ENCODE measurements at places on chromosomes 7 and 10. TPM values are rescaled to one million over a fixed set of nuclear protein-coding genes. Genes with fewer than 3 reads are reported as not detected.

Gene SLC13A4
- not detected for total RNA-seq

Gene ABCC2
- total RNA-seq = under 0.01 TPM

- H3K4me1 ChIP-seq = no peaks in the 10 kb centered on the region
- H3K4me3 ChIP-seq = no peak overlapping the region
- no peak overlapping the region for H3K27ac ChIP-seq
- DNase-seq = peak; percentile 15
- H3K36me3 ChIP-seq = no peaks in the 10 kb centered on the region
Observed at GRCh38 chr10:128081720-128082119, 44.5 kb downstream of the MKI67 start.

DNA sequence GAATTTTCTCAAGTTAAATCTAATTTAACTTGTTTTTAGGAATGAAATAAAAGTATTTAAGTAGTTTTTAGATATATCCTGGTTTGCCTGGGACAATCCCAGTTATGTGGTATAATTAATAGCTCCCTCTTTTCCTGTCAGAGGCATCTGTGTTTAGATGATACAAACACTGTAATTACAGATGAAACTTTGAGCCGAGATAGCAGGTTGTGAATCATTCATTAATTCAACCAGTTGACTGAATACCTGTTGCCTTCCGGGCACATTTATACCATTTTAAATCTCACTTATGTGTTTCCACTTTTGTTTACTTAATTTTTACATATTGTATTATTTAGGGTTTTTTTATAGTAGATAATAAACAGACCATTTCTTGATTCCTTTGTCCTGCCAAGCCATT lies 82.1 kb upstream of the GATA3 start:
- no peak overlapping the region for H3K27ac ChIP-seq
- DNase-seq = no peak
- H3K36me3 ChIP-seq = no peaks in the 10 kb centered on the region
- no peaks in the 10 kb centered on the region for H3K4me1 ChIP-seq
- no peak overlapping the region for H3K4me3 ChIP-seq

DNA sequence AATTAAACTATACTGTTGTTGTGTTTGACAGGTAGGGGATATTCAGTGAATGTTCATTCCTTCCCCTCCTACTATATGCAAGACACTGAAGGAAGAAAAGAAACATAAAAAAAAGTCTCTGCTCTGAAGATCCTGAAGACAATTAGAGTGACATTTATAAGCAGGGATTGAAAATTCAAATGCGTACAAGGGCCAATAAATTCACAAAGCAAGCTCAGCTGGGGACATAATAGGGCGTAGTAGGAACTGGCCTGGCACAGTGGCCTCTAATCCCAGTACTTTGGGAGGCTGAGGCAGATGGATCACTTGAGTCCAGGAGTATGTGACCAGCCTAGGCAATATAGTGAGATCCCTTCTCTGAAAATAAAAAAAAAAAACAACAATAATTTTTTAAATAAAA lies 104.9 kb upstream of the KMT2E start:
- H3K27me3 ChIP-seq = peaks cover 53% of the 10 kb centered on the region
- no peak overlapping the region for H3K27ac ChIP-seq
- no peaks in the 10 kb centered on the region for H3K4me1 ChIP-seq
- no peak for DNase-seq
- no peaks in the 10 kb centered on the region for H3K36me3 ChIP-seq

DNA sequence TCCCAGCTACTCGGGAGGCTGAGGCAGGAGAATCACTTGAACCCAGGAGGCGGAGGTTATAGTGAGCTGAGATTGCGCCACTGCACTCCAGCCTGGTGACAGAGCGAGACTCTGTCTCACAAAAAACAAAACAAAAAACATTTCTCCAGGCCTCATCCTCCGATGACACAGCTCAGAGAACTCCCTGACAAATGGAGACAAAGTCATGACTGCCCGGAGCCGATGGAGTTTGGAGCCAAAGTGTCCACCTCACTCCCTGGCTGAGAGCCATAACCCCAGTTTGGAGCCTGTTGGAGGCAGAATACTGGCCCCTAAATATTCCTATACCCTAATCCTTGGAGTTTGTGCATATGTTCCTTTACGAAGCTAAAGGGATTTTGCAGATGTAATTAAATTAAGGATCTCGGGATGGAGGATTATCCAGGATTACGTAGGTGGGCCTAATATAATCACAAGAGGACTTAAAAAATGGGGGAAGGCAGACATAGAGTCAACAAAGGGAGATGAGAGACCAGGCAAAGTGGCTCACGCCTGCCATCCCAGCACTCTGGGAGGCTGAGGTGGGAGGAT lies 22.7 kb downstream of the SSC4D start:
- H3K27me3 ChIP-seq = no peaks in the 10 kb centered on the region
- peak overlapping the region; percentile 72 for H3K27ac ChIP-seq
- no peak overlapping the region for H3K4me3 ChIP-seq
- H3K36me3 ChIP-seq = no peaks in the 10 kb centered on the region

- H3K27ac ChIP-seq = peak overlapping the region; percentile 85
- DNase-seq = peak; percentile 90
- no peaks in the 10 kb centered on the region for H3K27me3 ChIP-seq
Observed at GRCh38 chr10:60964257-60965235, 20.6 kb upstream of the RHOBTB1 start.

DNA sequence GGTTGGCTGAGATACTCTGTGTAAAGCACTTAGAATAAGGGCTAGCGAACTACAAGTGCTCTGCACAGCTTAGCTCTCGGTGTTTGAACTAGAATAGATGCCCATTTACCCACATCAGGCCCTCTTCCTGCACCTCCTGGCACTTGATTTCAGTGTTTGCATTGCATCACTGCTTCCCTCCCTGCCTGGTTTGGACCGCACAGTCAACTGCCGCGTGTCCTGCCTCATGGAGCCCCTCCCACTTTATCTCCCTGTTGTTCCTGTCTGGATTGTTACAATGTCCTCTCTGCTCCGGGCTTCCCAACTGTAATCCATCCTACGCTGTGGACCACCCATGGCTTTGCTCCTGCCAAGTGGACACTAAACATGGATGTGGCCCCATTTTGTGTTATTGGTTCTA lies 2.3 kb downstream of the FAM107B start:
- peaks cover 23% of the 10 kb centered on the region for H3K27me3 ChIP-seq
- DNase-seq = no peak
- H3K36me3 ChIP-seq = no peaks in the 10 kb centered on the region

DNA sequence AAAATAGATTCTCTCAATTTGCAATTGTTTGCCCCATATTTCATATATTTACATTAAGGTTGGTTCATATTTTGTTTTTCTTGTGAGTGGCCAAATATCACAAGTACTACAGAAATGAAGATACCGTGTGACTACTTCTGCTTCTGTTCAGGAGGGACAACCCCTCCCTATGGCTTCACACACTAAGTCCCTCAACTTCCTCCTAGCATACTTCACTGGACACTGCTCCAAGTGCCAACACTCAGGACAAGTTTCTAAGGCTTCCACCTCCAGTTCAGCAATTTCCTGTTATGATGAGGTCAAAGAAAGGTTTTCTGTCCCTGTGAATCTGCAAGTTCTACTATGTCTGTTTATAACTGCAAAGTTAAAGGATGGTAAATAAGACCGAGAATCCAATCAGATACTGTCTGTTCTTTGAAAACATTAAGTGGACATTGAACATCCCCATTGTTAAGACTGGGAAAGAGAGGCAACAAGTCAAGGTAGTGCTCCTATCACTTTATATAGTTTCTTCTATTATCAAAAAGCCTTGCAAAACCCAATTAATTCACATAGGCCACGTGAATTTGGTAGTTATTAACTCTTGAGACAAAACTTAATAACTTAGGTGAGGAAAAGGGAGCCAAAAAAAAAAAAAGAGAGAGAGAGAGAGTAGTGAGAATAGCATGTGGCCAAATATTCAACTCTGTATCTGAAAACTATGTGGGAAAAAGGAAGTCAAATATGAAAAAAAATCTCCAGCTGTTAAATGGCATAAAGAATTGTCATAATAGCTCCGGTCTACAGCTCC lies 81.3 kb upstream of the DKK1 start:
- no peaks in the 10 kb centered on the region for H3K36me3 ChIP-seq
- H3K27me3 ChIP-seq = no peaks in the 10 kb centered on the region
- peak; percentile 6 for DNase-seq
- peaks cover 4% of the 10 kb centered on the region for H3K4me1 ChIP-seq

GRCh38 chr7:92873776-92874175 lies 37.4 kb upstream of the CDK6 start:
- no peak overlapping the region for H3K27ac ChIP-seq
- H3K4me3 ChIP-seq = no peak overlapping the region
- no peak for DNase-seq
- peaks cover 9% of the 10 kb centered on the region for H3K4me1 ChIP-seq

- DNase-seq = no peak
- H3K4me3 ChIP-seq = no peak overlapping the region
- H3K27ac ChIP-seq = no peak overlapping the region
- no peaks in the 10 kb centered on the region for H3K36me3 ChIP-seq
- H3K27me3 ChIP-seq = no peaks in the 10 kb centered on the region
- H3K4me1 ChIP-seq = no peaks in the 10 kb centered on the region
Observed at GRCh38 chr7:113875224-113875623, 43.6 kb downstream of the PPP1R3A start.

- no peaks in the 10 kb centered on the region for H3K27me3 ChIP-seq
- H3K4me1 ChIP-seq = peaks cover 36% of the 10 kb centered on the region
- peak; percentile 85 for DNase-seq
- no peaks in the 10 kb centered on the region for H3K36me3 ChIP-seq
- H3K27ac ChIP-seq = peak overlapping the region; percentile 26
Observed at GRCh38 chr7:132742189-132742612, 165.9 kb upstream of the PLXNA4 start.

DNA sequence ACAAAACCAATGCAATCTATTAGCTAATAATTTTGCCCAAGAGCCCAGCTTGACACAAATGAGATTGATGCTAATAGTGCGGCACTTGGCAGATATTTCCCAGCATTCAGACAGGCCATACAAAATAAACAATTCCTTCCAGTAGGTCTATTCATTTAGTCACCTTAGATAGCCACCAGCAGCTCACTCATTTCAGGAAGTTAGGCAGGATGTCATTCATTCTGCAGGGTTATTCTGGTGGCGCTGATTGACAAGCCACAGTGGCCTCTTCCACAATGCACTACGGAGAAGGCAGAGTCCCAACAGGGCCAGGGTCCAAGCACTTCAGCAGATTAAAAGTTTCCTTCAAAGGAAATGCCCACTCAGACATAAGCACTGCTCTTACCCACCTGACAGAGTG lies 55.8 kb downstream of the PIK3AP1 start:
- H3K27me3 ChIP-seq = no peaks in the 10 kb centered on the region
- no peaks in the 10 kb centered on the region for H3K36me3 ChIP-seq
- H3K27ac ChIP-seq = no peak overlapping the region
- H3K4me3 ChIP-seq = no peak overlapping the region

Gene SLC13A1
- not detected for total RNA-seq

GRCh38 chr7:127809261-127809702 lies 157.3 kb downstream of the SND1 start:
- H3K4me1 ChIP-seq = peaks cover 26% of the 10 kb centered on the region
- no peaks in the 10 kb centered on the region for H3K27me3 ChIP-seq
- H3K4me3 ChIP-seq = no peak overlapping the region
- peak; percentile 91 for DNase-seq

Gene IDI2
- total RNA-seq = not detected

Gene LRRD1
- not detected for total RNA-seq

DNA sequence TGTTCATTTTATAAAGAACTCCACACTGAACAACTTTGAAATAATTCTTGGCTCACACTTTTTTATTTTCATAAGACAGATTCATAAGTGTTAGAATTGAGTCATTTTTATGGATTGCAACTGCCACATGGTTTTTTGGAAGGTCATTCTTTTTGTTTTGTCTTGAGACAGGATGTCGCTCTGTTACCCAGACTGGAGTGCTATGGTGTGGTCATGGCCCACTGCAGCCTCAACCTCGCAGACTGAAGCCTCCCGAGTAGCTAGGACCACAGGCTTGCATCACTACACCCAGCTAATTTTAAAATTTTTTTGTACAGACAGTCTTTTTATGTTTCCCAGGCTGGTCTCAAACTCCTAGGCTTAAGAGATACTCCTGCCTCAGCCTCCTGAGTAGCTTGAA lies 20.3 kb downstream of the BMS1 start:
- peak; percentile 30 for DNase-seq
- peaks cover 88% of the 10 kb centered on the region for H3K36me3 ChIP-seq
- no peak overlapping the region for H3K4me3 ChIP-seq
- no peaks in the 10 kb centered on the region for H3K27me3 ChIP-seq

Gene CFTR
- total RNA-seq = not detected

GRCh38 chr7:77626586-77627308 lies 69.5 kb upstream of the RSBN1L start:
- no peaks in the 10 kb centered on the region for H3K4me1 ChIP-seq
- DNase-seq = no peak
- H3K4me3 ChIP-seq = no peak overlapping the region
- H3K36me3 ChIP-seq = peaks cover 62% of the 10 kb centered on the region
- no peaks in the 10 kb centered on the region for H3K27me3 ChIP-seq

GRCh38 chr10:76305930-76306615 lies 874.6 kb downstream of the LRMDA start:
- no peak for DNase-seq
- no peak overlapping the region for H3K27ac ChIP-seq
- no peaks in the 10 kb centered on the region for H3K27me3 ChIP-seq
- peaks cover 46% of the 10 kb centered on the region for H3K4me1 ChIP-seq
- H3K36me3 ChIP-seq = no peaks in the 10 kb centered on the region
- no peak overlapping the region for H3K4me3 ChIP-seq

Gene SEM1
- 93.3 TPM for total RNA-seq

GRCh38 chr7:30780941-30781340 lies 9.7 kb downstream of the MINDY4 start:
- no peak for DNase-seq
- no peaks in the 10 kb centered on the region for H3K4me1 ChIP-seq
- no peak overlapping the region for H3K4me3 ChIP-seq

Gene PDZD7
- total RNA-seq = not detected

DNA sequence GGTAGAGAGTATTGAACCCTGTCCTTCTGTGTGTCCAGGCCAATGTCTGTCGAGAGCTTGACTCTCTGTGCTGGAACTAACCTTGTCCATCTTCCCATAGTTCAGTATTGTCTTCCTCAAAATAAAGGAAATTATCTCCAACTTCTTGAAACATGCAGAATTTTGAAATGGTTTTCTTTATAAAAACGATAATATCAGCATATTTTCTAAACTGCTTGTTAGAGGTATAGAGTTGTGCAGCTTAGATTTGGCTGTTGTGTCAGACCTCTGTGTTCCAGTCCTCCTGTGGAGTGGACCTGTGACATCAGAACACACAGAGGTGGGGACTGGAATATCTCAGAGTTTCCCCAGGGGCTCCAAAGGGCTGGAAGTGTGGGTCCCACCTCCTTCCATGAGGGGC lies 22.2 kb upstream of the AKR1E2 start:
- H3K4me1 ChIP-seq = peaks cover 46% of the 10 kb centered on the region
- H3K27me3 ChIP-seq = no peaks in the 10 kb centered on the region
- peak overlapping the region; percentile 57 for H3K4me3 ChIP-seq

Data from GM23248 (cell line).